ENCODE measurements at places on chromosomes 11 and 22.

DNA sequence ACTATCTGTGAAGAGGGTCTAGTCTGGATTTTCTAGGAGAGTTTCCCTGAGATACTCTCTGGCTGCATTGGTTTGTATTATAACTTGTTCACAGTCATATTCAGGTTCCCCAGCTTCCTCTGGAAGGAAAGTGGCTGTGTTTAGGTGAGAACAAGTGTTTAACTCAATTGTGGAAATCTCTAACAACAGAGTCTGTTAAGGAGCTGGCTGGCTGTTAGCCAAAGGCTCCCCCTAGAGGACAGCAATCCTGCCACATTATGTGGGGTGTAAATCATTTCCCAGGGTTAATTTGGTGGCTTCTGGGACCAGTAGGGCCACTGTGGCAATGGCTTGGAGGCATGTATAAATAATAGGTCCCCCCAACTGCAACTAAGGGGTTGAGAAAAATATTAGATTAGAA, 18.4 kb downstream of the MS4A6E start:
- no peak for DNase-seq

DNA sequence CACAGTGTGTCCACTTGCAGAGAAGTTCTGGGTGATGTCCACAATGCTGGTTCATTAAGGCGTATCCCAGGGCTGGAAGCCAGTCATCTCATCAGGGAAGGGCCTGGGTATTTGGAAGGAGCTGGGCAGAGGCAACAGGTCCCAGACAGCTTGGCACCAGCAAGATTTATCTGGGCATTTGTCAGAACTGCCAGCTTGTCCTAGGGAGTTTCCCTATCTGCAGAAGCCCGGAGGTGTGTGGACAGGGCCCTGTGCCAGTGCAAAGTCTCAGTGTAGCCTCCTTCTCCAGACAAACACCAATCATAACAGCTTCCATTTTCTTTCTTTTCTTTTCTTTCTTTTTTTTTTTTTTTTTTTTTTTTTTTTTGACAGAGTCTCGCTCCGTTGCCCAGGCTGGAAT, 125.3 kb upstream of the TIMP3 start:
- DNase-seq = no peak

GRCh38 chr22:36808721-36809344, 8.0 kb downstream of the PVALB start:
- DNase-seq = no peak

GRCh38 chr11:19084661-19085315, 24.3 kb upstream of the MRGPRX2 start:
- no peak for DNase-seq

- DNase-seq = no peak
Measured at GRCh38 chr11:102470251-102470650, 17.7 kb upstream of the TMEM123 start.

GRCh38 chr11:117191680-117192400, 7.3 kb upstream of the TAGLN start:
- peak; percentile 54 for DNase-seq

DNA sequence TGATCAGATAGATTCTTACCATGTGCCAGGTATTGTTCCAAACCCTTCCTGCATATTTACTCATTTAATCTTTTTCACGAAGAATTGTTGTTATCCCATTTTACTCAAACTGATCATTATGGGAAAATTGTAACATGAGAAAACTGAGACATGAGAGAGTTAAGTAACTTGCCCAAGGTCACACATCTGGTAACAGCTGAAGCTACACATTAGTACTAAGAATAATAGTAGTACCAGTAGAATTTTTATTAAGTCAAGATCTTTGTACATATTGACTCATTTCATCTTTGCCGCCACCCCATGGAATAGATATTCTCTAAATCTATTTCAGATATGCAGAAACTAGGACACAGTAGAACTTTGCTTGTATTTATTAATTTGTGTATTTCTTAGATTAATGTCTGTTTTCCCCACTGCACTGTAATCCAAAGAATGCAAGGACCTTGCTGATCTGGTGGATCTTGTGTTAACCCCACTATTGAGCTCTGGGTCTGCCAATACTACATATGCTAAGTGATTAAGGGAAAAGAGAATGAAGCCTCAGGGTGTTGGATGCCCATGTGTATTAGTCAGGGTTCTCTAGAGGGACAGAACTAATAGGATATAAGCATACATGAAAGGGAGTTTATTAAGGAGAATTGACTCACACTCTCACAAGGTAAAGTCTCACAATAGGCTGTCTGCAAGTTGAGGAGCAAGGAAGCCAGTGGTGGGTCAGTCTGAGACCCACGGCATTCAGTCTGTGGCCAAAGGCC, 72.8 kb downstream of the PARVA start:
- no peak for DNase-seq

- no peak for DNase-seq
Measured at GRCh38 chr22:45919504-45920286, 57.3 kb downstream of the WNT7B start.

DNA sequence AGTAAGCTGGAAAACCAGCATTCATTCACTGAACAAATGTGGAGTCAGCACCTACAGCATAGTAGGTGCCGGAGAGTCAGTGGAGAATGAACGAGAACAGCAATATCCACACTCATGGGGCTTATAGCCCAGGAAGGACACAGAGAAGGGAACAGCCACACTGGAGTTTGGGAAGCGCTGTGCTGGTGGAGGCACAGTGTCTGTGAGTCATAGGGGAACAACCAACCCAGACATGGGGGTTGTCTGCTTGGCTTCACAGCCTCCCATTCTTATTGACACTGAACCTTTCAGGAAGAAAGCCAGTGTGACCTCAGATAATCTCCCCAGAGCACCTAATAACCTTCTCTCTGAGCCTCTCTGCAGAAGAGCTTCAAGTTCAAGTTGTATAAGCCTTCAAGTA, 56.6 kb upstream of the UBASH3B start:
- DNase-seq = no peak

DNA sequence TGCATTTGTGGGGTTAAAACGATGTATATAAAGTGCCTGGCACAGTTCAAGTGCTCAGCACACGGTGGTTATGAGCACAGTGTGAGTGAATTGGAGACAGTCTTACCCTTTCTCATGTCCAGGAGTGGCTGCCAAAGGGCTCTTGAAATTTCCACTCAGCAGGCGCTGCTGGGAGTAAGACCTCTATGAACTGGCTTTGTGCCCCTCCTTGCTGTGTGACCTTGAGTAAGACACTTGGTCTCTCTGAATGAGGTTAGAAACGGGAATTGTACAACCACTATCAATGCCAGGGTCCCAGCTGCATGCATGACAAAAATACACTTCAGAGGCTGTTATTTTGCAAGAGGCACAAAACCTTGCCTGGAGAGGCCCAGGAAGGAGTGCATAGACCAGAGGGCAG, 86.6 kb downstream of the TSPAN18 start:
- DNase-seq = no peak

DNA sequence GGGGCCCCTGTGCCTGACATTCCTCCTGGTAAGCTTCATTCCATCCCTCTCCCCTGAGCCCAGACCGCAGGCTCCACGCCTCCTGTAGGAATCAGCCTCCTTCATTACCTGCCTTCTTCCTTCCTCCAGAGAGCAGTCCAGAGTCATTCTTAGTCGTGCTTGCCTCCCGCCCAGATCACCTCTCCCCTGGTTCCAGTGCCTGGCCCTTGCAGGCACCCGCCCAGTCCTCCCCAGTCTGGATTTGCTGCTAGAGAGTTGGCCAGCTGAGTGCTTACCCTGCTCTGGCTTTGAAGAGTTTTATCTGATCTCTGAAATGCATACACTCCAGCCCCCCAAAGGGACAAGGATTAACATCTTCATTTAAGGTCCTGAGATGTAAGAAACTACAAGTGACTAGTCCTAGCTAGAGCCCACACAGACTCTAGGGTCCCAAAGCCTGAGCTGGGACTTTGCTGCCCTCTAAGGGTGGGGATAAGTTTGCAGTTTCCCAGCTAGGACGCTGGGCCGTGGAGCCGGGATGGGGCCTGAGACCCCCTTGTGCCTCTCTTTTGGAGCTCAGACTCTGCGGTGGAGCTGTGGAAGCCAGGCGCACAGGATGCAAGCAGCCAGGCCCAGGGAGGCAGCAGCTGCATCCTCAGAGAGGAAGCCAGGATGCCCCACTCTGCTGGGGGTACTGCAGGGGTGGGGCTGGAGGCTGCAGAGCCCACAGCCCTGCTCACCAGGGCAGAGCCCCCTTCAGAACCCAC, 1.6 kb downstream of the NR1H3 start:
- DNase-seq = no peak

DNA sequence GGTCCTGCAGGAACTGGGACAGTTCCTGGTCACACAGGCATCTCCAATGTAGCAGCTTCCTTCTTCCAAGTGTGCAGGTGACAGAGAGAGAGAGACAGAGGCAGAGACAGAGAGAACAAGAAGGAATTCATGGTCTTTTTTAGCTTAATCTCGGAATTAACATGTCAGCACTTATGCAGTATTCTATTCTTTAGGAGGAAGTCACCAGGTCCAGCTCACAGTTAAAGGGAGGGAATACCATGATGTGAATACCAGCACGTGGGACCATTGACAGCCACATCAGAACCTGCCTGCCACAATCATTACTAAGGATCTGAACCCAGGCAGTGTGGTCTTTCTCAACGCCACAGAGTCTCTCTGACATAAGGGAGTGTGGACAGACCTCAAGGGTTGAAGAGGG, 341.6 kb downstream of the MN1 start:
- no peak for DNase-seq

DNA sequence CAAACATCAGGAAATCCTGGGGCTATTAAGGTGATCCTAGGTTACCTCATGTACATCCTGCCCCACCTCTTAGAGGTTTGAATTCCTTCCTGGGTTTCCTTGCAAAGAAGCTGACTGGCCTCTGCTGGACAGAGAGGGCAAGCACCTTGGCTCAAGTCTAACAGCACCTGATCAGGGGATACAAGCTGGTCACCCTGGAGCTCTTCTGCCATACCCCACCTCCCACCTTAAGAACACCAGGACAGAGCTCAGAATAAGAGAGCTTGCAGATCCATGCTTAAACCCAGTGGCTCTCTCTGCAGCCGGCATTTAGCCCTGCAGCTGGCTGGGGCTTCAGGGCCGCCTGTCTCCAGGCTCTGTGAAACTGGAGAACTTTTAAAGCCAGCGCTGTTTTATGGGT, 386.6 kb upstream of the NARS2 start:
- DNase-seq = no peak

- peak; percentile 10 for DNase-seq
Measured at GRCh38 chr22:47624252-47625012, 862.0 kb downstream of the TBC1D22A start.

- DNase-seq = no peak
Measured at GRCh38 chr22:30923168-30923900, 45.2 kb downstream of the MORC2 start.

All from posterior cingulate gyrus (tissue), 11 donors.